Kidney epithelial cell (primary cell): ENCODE measurements at places on chromosomes 1 and 21.

DNA sequence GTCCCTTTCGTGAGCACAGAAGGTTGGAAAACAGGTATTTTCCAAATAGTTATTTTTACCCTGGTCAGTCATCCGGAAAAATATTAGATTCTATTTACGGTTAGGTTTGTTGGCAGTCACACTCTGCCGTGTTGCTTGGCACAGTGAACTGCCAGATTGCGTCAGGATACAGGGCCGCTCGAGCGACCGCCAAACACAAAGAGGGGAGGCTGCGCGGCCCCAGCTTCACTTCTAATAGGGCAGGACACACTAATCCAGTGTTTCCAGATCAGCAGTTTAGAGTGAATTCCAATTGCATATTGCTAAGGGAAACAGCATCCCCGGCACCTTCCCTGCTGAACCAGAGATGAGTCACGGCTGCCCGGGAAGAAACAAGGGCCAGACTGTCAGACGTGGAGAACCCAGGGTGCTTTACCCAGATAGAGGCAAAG lies 22.9 kb downstream of the UMODL1 start:
- peak; percentile 92 for DNase-seq

DNA sequence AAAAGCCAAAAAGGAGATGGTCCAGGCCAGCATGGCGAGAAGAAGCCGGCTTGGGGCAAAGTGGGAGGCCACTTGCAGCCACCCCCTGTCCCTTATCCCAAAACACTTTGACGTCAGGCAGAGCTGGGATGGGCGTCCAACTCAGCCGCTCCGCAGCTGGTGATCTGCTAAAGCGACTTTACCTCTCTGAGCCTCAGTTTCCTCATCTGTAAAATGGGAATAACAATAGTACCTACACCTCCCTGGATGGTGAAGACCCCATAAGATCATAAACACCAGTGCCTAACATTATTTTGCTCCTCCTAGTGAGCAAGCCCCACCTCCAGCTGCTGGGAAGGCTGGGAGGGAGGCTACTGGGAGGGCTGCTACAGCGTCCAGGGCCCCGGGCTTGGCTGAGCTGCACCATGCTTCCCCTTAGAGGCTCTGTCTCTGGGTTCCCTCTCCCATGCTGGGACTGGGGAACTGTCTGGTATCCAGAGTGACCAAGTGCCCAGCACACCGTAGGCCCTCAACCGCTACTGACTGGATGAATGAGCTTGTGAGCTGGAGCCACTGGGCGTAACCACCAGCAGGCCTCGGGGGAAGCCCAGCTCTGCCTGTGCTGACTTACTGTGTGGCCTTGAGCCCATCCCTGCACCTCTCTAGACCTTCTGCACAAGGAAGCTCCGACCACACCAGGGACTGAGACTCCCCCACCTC lies 18.3 kb downstream of the IFFO2 start:
- peak; percentile 68 for DNase-seq

- DNase-seq = no peak
Measured at GRCh38 chr1:116855773-116856201, 53.9 kb upstream of the PTGFRN start.

- DNase-seq = no peak
Measured at GRCh38 chr1:66312271-66312990, 221.5 kb upstream of the SGIP1 start.

DNA sequence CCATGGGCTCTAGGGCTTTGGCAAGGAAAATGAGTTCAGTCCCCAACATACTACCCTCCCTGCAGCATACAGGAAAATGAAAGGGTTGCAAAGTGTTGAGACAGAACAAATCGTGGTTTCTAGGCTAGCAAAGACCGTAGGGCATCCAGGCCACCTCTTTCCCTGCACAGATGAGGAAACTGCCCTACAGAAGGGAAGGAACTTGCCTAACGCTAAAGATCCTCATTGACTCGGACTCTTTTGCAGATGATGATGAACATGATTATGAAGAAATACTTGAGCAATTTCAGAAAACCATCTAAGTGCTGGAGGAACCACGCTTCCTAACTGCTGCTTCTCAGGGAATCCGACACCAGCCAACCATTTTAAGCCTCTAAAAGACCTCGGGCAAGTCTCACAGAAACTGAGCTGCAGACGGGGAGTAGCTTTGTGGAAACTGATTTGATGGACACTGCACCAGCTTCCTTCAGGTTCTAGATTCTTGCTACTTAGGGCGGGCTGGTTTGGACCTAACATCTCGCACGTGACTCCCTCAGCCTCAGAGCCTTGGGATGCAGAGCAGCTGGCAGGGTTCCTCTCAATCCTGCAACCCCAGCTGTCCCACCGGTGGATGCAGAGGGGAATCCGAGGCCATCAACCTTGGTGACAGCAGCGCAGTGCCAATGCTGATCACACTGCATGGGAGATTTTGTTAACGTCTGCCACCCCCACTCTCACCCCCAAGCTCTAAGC lies 13.4 kb downstream of the THEMIS2 start:
- no peak for DNase-seq

DNA sequence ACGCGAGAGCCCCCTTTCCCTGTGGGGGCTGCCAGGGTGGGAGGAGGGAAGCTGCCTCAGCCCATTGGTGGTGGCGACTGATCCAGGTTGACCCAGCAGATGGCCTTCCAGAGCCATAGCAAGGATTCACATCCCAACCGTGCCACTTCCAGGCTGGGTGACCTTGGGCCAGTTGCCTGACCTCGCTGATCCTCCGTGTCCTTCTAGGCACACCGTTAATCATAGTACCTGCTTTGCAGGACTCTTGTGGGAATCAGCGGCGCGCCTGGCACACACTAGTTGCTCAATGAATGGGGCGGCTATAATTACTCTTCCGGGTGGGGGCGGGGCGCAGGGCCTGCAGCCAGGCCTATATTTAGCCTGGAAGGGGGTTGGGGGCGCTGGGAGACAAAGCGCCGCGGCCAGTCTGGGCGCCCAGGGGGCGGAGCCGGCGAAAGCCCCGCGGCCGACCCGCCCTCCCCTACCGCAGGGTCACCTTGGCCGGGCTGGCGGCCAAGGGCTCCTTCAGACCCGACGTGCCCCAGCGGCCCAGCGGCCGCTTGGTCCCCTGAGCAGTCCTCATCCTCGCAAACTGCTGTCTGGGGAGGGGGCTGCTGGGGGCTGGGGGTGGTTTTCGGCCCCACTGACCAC lies 5.1 kb downstream of the HSPB7 start:
- DNase-seq = no peak

DNA sequence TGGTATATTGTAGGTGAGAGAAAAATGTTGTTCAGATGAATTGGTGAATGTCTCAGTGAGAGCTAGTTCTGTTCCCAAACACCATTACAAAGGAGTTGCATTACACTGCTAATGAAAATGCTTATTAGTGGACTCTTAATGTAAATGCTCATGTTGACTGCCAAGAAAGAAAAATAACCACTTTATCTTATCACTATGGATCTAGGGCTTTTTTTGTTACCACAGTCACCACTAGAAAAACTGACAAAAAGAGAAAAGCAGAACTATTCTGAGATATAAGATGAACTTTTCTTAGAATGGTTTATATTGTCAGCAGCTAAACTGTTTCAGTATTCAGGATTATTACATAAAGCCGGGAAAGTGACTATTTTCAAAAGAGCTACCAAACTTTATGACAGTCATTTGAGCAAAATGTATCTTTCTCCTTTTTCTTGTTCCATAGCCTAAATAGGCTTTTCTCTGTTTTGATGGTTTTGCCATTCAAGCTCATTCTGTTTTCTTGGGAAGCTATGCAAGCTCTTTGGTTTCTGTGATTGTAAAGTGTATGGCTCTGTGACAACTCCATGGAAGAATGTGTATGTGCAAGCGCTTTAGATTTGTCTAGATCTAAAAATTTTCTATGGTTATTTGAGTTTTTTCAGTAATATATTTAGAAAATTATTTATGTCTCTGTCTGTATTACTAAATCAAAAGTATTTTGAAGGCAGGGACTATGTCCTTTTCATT lies 64.2 kb upstream of the DPH5 start:
- no peak for DNase-seq

DNA sequence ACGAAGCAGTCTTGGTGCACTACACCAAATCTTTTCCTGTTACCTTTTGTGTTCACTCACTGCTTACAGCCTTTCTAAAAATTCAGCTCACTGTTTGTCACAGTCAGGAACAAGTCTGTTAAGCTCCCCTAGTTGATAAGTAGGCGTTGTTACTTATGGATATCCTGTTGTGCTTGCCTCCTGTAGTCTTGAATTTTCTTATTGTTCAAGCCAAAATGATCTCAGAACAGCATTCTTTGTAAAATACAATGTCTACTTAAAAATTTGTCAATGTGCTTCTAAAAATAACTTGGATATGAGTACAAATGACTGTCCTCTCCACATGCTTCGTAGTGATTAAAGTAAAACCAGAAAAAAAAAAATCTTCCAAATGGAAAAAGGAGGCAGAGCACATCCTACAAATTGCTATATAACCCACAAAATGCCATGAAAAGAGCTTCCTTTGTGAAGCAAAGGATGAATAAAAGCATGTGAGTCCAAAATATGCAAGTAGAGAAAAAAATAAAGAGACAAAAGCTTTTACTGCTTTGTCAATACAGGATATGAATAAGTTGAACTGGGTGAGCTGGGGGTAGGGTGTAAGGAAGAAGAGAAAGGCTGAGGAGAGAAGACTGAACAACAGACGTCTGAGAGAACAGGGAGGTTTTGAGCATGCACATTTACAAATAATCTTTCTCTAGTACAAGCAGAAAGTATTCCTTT lies 228.9 kb upstream of the ADGRL4 start:
- DNase-seq = no peak

DNA sequence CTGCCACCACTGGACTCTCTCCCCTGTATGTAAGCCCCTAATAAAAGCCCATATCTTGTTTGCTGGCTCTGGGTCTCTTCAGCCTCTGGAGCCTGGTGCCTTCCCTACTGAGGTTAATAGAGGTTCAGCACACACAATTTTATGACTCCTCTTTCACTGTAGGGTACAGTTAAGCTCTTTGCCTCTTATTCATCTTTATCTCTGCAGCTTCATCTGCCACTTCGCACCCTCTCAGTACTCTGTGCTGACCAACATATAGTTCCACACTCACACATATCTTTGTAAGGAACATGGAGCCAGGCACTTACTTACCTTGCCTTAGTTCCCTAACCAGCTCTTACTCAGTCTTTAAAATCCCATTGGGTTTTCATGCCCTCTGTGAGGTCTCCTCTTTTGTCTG lies 4.5 kb downstream of the BTBD8 start:
- DNase-seq = no peak

GRCh38 chr1:226653311-226653921 lies 85.7 kb downstream of the ITPKB start:
- no peak for DNase-seq

GRCh38 chr1:36366091-36366661 lies 19.5 kb downstream of the STK40 start:
- no peak for DNase-seq

GRCh38 chr1:101520302-101520701 lies 283.5 kb downstream of the S1PR1 start:
- no peak for DNase-seq

DNA sequence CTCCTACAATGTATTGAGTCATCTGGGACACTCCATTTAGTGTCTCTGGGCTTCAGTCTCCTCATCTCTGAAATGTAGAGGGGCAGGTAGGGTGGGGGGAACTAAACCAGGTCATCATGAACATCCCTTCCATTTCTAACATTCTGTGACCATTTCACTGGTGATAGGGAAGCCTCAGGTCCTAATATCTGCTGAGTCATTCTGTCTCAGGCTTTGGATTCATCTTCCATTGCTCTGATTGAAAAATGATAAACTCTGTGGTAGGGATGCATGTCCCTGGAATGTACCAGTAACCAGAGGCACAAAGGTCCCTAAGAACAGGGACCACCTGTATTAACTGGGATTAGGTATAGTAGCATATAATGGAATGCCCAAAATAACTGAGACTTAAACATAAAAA lies 36.2 kb upstream of the LRRC52 start:
- no peak for DNase-seq

DNA sequence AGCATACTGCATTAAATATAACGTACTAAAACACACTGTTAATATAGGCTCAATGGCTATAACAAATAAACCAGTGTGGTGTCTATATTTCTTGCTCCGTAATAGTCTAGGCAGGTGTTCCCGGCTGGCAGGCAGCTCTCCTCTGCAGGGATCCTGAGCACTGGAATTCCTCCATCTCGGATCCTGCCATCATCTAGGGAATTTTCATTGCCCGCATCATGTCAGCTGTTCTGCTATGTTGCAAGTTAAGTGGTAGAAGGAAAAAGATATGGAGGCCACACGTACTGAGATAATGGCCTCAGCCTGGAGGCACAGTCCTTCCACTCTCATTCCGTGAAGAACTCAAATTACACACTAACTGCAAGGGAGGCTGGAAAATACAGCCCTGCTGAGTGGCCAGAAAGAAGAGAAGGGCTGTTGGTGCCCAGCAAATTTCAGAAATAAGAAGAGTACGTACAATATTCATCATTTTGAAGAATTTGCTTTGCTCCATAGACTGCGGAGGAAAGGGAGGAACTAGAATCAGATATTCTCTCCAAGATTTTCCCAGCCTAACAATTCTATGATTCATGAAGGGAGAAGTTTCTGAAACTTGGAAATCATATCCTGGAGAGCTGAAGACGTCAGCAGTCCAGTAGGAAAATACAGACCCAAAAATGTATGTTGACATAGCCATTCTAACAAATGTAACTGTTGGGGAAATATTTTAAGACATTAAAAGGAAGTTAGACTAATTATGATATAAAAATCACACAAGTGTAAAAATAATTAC lies 263.3 kb downstream of the MRPL39 start:
- no peak for DNase-seq

DNA sequence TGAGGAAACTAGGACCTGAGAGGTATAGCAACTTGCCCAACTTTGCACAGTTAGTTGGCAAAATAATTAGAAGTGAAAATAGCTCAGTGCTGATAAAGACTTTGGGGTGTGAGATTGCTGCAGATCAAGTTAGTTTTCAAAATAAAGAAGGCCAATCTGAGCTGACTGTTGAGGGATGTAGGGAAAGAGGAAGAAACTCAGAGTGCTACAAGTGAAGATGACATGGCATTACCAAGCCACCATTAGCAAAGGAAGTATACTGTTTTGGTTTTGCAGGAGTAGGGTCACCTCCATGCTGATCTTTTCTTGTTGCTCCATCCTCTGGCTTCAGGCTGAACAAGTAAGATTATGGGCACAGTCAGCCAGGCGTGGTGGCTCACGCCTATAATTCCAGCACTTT lies 78.7 kb upstream of the ADAM30 start:
- no peak for DNase-seq

- DNase-seq = no peak
Measured at GRCh38 chr1:207020709-207021107, 11.8 kb downstream of the C1orf116 start.

GRCh38 chr1:45787905-45788304 lies 15.5 kb upstream of the MAST2 start:
- no peak for DNase-seq
